ENCODE measurements at places on chromosomes 16 and 17.

- no peak for DNase-seq
Measured at GRCh38 chr16:71792176-71792575, 16.5 kb downstream of the AP1G1 start.

DNA sequence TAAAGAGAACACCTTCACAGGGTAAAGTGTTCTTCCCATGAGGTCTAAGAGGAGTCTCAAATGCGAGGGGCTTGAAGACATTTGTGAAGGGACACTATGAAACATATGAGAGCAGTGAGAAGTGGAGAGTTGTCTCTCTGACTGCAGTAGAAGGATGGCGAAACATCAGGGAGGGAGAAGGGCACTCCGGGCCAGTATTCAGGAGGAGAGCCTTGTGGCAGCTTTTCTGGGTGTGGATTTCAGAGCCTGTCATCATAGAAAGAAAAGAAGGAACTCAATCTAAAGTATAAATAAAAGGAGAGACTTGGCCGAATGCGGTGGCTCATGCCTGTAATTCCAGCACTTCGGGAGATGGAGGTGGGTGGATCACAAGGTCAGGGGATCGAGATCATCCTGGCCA lies 117.2 kb downstream of the RBFOX1 start:
- DNase-seq = no peak

GRCh38 chr17:69878661-69879060 lies 196.4 kb upstream of the KCNJ16 start:
- no peak for DNase-seq

- DNase-seq = no peak
Measured at GRCh38 chr17:40453881-40454612, 10.8 kb downstream of the IGFBP4 start.

GRCh38 chr17:51672065-51672464 lies 411.7 kb downstream of the UTP18 start:
- DNase-seq = no peak

DNA sequence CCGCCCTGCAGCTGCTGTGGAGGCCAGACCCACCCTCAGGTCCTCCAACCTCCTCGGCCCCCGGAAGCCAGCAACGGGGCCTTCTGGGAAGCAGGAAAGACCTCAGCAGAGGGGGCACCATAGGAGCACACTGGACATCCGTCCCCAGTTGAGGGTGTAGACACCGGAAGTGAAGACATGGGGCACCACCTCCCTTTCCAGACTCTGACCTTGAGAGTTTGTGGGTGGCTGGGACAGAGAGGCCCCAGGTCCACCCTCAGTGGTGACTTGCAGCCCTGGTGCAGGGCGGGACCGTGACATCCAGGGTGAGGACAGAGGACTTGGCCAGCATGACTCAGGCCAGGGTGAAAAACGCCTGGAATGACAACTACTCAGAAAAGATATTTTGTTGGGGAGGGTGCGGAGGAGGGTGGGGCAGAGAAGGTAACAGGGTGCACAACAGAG lies 19.9 kb downstream of the CEP295NL start:
- no peak for DNase-seq

- no peak for DNase-seq
Measured at GRCh38 chr16:75383141-75383540, 50.2 kb downstream of the CFDP1 start.

DNA sequence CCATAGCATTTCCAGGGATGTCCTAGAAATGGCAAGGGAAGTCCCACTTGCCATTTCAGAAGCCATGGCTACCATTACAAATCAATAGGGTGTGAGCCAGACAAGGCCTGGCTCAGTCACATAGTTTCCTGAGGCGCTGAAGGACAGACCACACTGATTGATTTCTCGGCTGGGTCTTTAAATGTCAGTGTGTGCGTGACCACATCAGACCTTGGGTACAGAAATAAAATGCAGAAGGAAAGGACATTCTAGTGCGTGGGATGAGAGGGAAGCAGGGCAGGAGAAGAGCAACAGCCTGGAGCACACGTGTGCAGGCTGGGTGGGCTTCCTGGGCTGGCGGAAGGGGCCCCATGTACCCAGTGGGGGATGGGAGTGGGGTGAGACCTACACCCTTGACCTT lies 58.7 kb upstream of the LYRM9 start:
- DNase-seq = no peak

DNA sequence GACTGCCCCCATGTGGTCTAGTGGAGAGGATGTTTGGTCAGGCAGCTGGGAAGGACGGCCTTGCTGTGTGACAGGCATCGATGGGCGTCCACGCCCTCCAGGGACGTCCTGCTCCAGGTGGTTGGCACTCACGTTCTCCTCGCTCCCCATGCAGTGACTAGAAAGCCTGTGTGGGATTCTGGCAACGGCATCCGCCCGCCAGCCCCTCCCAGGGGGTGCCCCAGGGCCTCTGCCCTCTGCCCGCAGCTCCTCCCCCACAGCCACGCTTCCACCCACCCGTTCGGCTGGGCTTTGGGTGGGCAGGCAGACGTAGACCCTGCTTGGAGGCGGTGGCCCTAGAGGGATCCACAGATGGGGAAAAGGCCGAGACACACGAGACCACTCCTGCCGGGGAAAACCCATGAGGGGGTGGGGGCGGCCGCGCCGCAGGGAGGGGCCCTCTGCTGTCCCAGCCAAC lies 4.7 kb upstream of the IL17C start:
- no peak for DNase-seq

GRCh38 chr17:40500709-40501108 lies 714 bp downstream of the TNS4 start:
- DNase-seq = no peak

- DNase-seq = no peak
Measured at GRCh38 chr17:50653738-50654137, 19.1 kb downstream of the ABCC3 start.

- no peak for DNase-seq
Measured at GRCh38 chr16:78563905-78564304, 464.5 kb downstream of the WWOX start.

GRCh38 chr16:89375021-89375420 lies 115.3 kb downstream of the ANKRD11 start:
- no peak for DNase-seq

- DNase-seq = no peak
Measured at GRCh38 chr17:40633871-40634270, 13.7 kb downstream of the SMARCE1 start.
